ENCODE measurements at places on chromosomes 12 and 14. TPM values are rescaled to one million over a fixed set of nuclear protein-coding genes. Genes with fewer than 3 reads are reported as not detected.

The ATG101 gene
- 68.9 TPM for total RNA-seq

The KCNC2 gene
- total RNA-seq, result not detected

The KRT6C gene
- 11.7 TPM for total RNA-seq

The CDK2 gene
- 50.3 TPM for total RNA-seq

The LTBR gene
- total RNA-seq, result 183 TPM

The ASB2 gene
- not detected for total RNA-seq

The OR6C68 gene
- total RNA-seq, result not detected

The C12orf54 gene
- 2.5 TPM for total RNA-seq

The NKX2-8 gene
- 0.86 TPM for total RNA-seq

The IFI27 gene
- total RNA-seq, result 0.95 TPM

The PZP gene
- not detected for total RNA-seq

The ABCD2 gene
- total RNA-seq, result not detected

The TMEM132C gene
- total RNA-seq, result not detected

The KRT2 gene
- not detected for total RNA-seq

The DTX1 gene
- total RNA-seq, result not detected

The SP7 gene
- not detected for total RNA-seq

The LRFN5 gene
- total RNA-seq, result not detected

The SERPINA10 gene
- total RNA-seq, result not detected

The TSPAN31 gene
- 54.4 TPM for total RNA-seq

The IL31 gene
- not detected for total RNA-seq

The TAS2R9 gene
- total RNA-seq, result not detected

The CD69 gene
- total RNA-seq, result not detected

The SERPINA9 gene
- total RNA-seq, result not detected

The NTF3 gene
- total RNA-seq, result not detected

The ALX1 gene
- not detected for total RNA-seq

The DNAJC22 gene
- not detected for total RNA-seq

The VWF gene
- total RNA-seq, result not detected

The AGAP2 gene
- total RNA-seq, result 0.80 TPM

The GPATCH2L gene
- 31.9 TPM for total RNA-seq

The RTRAF gene
- 82.2 TPM for total RNA-seq

The SLC24A4 gene
- 0.08 TPM for total RNA-seq

The SLC5A8 gene
- 0.08 TPM for total RNA-seq

The KRT78 gene
- 0.16 TPM for total RNA-seq

The RND1 gene
- not detected for total RNA-seq

The FRMD6 gene
- 111 TPM for total RNA-seq

The SOAT2 gene
- not detected for total RNA-seq
